Activated naive CD8-positive, alpha-beta T cell treated with anti-CD3 and anti-CD28 coated beads for 36 hours (primary cell): ENCODE measurements at places on chromosomes 11 and 22.

GRCh38 chr22:31350410-31350863, 4.3 kb upstream of the PATZ1 start:
- DNase-seq, result no peak

GRCh38 chr11:113504071-113504470, 28.9 kb upstream of the DRD2 start:
- no peak for DNase-seq

DNA sequence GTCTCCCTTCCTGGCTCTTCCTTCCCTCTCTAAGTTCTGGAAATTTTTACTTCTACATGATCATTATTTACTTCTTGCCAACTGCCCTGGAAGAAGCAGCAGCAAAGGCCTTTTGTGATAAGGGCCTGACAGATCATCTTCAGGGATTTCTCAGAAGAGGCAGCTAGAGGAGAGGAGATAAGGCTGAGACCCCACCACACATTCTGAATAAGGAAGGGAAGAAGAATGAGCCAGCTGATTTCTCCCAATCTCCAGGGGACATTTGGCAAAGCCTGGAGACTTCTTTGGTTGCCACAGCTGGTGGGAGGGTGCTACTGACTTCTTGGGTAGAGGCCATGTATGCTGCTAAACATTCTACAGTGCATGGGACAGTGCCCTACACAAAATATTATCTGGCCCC, 122.4 kb upstream of the OR9Q1 start:
- no peak for DNase-seq

- DNase-seq, result no peak
Measured at GRCh38 chr22:36101756-36102155, 58.8 kb downstream of the APOL3 start.

GRCh38 chr11:119166368-119167076, 2.0 kb upstream of the NLRX1 start:
- DNase-seq, result no peak

DNA sequence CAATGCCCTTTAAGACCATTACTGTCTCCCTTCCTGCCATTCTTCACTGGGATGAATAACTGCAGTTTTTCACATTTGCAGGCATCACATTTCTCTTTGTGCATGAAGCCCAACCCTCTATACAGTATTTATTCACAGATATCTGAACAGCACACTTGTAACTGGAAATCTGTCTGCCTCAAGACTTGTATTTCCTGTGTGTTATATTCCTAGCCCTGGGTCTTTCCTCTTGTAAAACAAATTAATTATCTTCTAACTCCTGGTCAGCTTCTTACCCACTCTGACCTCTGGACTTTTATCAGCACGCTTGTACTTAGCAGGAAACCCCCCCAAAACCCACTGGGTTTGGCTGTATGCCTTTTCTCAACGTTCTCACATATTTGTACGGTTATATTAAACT, 2.0 kb downstream of the CSRP3 start:
- no peak for DNase-seq

DNA sequence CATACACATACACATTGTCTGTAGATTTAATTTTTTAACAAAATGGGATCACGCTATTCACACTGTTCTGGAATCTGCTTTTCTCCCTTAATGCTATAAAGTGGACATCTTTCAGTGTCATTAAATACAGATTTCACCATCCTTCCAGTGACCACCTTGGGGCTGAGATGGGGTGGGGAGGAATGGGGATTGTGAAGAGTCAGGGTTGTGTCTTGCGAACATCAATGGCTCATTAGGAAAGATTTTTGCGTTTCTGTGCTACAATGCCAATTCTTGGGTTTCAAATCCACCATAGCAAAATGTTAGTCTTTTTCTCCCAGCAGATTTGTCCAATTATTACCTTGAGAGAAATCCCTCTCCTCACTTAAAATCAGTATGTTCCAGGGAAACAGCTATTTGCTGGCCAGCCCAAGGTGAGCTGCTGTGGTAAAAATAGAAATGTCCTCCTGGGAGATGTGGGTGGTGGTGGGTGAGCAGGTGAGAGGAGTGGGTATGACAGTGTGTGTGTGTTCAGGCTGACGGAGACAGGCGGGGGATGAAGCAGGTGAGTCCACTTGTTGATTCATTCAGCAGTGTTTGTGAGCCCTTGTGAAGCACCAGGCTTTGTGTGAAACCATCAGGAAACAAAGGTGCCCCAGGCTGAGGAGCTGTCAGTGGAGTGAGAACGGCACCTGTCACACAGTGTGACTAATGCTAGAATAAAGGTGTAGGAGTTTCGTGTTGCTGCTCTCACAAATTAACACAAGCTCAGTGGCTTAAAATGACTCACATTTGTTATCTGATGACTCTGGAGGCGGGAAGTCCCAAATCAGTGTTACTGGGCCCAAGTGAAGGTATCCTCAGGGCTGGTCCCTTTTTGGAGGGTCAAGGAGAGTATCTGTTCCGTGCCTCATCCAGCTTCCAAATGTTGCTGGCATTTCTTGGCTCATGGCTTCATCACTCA, 1.7 kb upstream of the CBX6 start:
- peak; percentile 76 for DNase-seq

DNA sequence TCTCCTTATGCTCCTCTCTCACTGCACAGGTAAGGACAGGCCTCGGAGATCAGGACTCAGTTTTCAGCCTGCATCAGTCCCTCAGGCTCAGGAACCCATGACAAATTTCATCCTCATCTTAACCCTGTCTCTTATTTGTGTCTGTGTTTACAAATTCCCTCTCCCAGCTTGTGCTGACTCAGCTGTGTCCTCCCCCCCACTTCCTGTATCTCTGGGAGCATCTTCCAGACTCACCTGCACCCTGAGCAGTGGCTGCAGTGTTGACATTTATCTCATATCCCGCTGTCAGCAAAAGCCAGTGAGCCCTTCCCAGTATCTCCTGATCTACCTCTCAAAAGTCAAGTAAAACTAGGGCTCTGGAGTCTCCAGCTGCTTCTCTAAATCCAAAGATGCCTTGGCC, 65.6 kb upstream of the VPREB1 start:
- DNase-seq, result no peak

DNA sequence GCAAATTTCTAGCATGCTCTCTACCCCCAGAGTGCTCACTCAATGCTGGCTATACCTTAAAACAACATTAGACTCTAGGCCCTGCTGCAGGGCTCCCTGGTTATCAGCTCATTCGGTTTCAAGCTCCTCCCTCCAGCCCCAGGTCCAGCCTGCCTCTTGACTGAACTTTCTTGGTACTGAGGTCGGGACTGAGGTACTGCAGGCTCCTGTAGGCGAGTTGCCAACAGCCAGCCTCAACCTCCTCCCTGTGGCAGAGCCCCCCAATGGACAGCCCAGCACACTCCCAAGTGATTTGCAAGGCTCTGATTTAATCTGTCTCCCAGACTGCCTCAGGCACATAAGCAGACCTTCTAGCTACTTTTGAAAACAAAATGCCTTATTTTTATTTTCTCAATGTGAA, 73.6 kb upstream of the EIF3M start:
- DNase-seq, result no peak

DNA sequence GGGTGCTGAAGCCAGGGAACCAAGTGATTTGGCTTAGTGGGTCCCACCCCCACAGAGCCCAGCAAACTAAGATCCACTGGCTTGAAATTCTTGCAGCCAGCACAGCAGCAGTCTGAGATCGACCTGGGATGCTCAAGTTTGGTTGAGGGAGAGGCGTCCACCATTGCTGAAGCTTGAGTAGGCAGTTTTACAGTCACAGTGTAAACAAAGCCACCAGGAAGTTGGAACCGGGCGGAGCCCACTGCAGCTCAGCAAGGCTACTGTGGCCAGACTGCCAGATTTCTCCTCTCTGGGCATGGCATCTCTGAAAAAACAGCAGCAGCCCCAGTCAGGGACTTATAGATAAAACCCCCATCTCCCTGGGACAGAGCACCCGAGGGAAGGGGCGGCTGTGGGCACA, 424.1 kb upstream of the TENM4 start:
- DNase-seq, result no peak

- DNase-seq, result peak; percentile 27
Measured at GRCh38 chr11:5380740-5381342, 2.8 kb upstream of the OR51M1 start.

- DNase-seq, result no peak
Measured at GRCh38 chr11:73195191-73196007, 22.7 kb upstream of the P2RY2 start.

DNA sequence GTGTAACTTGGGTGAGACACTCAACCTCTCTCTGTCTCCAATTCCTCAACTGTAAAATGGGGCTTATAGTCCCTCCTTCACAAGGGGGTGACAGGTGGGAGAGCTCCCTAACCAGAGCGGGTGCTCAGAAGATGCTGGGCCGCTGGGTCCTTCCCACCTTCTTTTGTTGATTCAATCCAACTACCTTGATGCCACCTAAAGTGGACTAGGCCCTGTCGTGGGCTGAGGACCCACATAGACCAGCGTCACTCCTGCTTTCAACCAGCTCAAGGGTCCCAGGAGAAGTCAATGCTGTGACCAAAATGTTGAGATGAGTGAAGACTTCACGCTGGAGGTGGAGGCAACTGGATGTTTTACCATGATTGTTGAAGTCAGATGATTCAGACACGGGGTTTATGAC, 72.7 kb upstream of the WNT11 start:
- no peak for DNase-seq

- DNase-seq, result peak; percentile 65
Measured at GRCh38 chr11:2533587-2534133, 88.9 kb downstream of the KCNQ1 start.

- DNase-seq, result no peak
Measured at GRCh38 chr11:71971680-71972079, 27.0 kb upstream of the IL18BP start.

- DNase-seq, result no peak
Measured at GRCh38 chr11:110857892-110858546, 145.8 kb upstream of the ARHGAP20 start.

- DNase-seq, result no peak
Measured at GRCh38 chr11:8773916-8774539, 91.4 kb downstream of the RPL27A start.

GRCh38 chr11:130533113-130533798, 84.8 kb downstream of the ADAMTS15 start:
- DNase-seq, result no peak

GRCh38 chr11:31641477-31642062, 132.0 kb downstream of the ELP4 start:
- DNase-seq, result no peak

DNA sequence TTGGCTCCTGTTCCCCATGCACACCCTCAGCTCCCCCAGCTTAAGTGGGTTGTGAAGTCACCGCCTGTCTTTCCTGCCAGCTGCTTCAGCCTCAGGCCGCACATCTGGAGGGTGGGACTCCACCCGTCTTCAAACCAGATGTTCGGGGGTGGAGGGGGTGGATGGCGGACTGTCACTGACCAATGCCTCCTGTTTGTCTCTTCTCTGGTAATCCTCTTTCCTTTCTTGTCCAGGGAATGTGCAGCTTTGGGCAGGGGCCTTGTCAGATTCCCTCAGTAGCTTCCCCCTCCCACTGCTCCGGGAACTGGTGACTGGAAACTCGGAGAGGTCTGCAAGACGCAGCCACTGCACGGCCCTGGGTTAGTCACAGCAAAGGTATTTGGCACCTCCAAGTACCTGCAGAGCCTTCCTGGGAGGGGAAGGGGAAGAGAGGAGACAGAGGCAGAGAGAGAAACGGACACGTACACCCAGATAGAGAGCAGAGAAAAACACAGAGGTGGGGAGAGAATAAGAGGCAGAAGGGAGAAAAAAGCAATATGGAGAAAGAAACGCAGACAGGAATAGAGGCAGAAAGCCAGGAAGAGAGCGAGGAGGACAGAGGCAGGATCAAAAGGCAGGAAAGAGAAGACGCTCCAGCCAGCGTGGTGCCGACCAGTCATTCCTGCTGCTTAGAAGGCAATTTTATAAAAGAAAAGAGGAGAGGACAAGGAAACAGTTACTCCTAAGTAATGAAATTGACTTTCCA, 56.1 kb upstream of the TIMP3 start:
- no peak for DNase-seq

DNA sequence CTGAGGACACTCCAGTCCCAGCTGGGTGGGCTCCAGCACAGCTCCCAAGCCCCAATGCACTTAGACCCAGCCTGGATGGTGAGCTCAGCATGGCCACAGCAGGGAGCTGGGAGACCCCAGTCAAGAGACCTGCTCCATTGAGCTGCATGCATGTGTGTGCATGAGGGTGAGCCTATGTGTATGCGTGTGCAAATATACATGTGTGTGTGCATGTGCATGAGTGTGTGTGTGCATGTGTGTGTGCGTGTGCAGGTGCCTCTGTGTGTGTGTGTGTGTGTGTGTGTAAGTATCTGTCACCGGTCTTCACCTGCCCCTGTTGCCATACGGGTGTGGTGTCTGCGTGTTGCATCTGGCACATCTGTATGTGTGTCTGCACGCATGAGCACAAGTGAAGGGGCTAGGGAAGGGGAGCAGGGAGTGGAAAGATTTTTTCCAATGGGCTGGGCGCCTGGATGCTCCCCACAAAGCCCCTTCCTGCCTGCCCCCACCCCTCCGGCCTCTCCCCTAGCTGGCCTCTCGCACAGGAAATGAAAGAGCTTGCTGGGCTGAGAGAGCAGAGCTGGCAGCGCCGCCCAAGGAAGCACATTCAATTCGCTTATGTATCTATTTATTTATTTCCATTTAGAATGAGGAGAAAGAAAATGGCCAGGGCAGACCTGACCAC, 4.1 kb downstream of the TSPAN32 start:
- DNase-seq, result peak; percentile 38

DNA sequence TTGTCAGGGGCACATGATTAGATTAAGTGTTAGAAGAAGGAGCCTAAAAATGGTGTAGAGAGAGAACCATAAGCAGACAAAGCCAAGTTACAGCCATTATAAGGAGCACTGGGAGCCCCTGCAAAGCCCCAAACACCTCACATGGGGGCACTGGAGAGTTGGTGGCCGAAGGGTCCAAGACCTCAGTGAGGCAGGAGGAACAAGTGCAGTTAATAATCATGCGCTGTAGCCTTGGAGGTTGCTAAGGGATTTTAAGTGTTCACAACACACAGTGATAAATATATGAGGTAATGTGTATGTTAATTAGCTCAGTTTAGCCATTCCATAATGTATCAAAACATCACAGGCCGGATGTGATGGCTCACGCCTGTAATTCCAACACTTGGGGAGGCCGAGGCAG, 54.4 kb upstream of the JAM3 start:
- no peak for DNase-seq

GRCh38 chr22:43921370-43921769, 2.2 kb upstream of the PNPLA3 start:
- no peak for DNase-seq

DNA sequence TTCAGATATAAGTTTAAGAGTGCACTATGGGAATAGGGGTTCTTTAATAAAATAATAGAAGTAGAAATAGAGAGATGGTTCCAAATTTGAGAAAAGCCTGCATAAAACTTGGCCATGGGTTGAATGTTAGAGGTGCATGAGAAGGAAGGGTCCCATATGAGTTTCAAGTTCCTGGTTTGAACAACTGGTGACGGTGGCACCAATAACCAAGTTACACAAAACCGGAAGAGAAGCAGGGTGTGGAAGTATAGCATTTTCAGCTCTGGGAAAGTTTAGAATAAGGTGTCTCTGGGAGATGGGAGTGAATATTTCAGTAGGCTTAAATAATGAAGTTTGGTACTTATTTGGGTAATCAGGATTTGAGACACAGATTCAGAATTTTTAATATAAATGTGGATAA, 2.4 kb downstream of the CASP1 start:
- DNase-seq, result no peak
